ENCODE measurements at places on chromosomes 3 and 15.

- DNase-seq, result no peak
These were observed 4.0 kb downstream of the HDAC11 start for GRCh38 chr3:13483988-13484695.

- no peak for DNase-seq
These were observed 1097.1 kb downstream of the ROBO1 start for GRCh38 chr3:78670746-78671145.

- DNase-seq, result peak; percentile 54
These were observed 11.4 kb upstream of the HTR3E start for GRCh38 chr3:184085389-184085852.

- DNase-seq, result no peak
These were observed 94.9 kb downstream of the ERC2 start for GRCh38 chr3:56373386-56373785.

DNA sequence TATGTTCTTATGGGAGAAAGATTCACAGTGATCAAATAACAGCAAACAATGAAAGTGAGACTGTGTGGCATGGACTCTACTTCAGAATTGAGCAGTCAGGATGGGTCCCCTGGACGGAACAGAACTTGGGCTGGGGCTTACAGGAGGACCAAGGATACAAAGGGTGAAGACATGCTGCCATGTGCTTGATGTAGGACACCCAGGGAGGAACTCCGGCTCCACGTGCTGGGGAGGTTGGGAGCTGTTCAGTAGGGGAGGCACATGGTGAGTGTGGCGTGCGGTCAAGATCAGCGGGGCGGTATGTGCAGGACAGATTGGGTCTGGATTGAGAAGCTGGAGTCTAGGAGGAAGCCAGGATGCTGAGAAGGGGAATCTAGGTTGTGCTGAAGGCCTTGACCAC, 32.6 kb downstream of the PPCDC start:
- no peak for DNase-seq

Measured in activated CD4-positive, alpha-beta T cell treated with anti-CD3 and anti-CD28 coated beads, Interleukin-2, Interleukin-6, amounts not matched to agents 100 ng/mL and 50 ng/mL, durations not matched to agents 16 hours and 8 hours (primary cell).